ENCODE measurements at places on chromosomes 1 and 21.
A peak's percentile ranks its signal among the peaks of the same experiment; 100 is the strongest.

GRCh38 chr21:45747802-45748445 is 104.4 kb downstream of the PCBP3 start:
- DNase-seq, result peak; percentile 86

DNA sequence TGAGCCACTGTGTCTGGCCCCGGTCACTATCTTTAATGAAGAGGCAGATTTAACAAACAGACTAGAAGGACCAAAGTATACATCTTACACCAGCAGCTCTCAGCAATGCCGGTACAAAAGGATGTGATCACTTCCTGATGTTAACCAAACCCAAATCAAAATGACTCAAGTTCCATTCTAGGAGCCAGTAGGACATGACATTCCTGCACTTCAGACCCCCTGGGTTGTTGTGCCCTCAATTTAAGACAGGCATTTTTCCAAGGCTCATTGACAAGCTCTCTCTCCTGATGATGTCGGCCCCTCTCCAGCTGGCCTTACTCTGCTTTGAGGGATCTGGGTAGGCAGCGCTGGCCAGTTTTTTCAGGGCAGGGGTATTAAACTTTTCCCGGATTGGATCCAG is 35.1 kb downstream of the YARS1 start:
- no peak for DNase-seq

DNA sequence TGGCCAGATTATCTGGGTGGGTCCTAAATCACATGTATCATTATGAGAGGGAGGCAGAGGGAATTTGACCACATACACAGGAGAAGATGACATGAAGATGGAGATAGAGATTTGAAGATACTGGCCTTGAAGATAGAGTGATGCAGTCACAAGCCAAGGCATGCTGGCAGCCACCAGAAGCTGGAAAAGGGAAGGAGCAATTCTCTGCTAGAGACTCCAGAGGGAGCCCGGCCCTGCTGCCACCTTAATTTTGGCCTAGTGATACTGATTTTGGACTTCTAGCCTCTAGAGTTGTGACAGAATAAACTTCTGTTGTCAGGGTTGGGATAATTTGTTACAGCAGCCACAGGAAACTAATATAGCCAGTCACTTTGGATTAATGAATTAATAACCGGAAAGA is 2.2 kb upstream of the PRDM2 start:
- no peak for DNase-seq

DNA sequence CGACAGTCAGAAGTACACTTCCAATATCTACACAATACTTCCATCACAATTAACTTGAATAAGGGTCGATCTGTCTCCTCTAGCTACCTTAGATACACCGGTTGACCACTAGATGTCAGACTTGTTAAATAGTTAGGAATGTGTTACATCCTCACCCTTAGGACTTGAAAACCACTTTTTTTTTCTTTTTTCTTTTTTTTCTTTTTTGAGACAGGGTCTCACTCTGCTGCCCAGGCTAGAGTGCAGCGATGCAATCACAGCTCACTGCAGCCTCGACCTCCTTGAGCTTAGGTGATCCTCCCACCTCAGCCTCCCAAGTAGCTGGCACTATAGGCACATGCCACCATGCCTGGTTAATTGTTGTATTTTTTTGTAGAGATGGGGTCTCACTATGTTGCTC is 120.4 kb upstream of the GREM2 start:
- peak; percentile 86 for DNase-seq

DNA sequence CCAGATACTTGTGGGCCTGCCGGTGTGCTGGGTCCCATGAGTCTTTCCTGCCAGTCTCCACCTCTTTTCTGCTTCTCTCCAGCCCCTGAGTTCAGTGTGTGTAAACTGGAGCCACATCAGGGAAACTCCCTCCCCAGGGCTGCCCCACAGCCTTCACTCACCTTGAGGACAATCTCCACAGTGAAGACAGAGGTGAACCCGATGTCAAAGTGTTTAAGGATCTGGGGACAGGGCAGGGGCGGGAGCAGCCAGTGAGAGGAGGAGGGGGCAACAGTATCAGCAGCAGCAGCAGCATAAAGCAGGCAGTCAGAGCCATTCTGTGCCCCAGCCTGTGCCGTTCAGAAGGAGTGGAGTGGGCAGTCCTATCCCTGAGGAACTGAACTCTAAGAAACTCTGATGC is 43.2 kb downstream of the CACNA1S start:
- no peak for DNase-seq

- peak; percentile 66 for DNase-seq
Measured at GRCh38 chr1:180505732-180506335, 3.5 kb upstream of the ACBD6 start.

DNA sequence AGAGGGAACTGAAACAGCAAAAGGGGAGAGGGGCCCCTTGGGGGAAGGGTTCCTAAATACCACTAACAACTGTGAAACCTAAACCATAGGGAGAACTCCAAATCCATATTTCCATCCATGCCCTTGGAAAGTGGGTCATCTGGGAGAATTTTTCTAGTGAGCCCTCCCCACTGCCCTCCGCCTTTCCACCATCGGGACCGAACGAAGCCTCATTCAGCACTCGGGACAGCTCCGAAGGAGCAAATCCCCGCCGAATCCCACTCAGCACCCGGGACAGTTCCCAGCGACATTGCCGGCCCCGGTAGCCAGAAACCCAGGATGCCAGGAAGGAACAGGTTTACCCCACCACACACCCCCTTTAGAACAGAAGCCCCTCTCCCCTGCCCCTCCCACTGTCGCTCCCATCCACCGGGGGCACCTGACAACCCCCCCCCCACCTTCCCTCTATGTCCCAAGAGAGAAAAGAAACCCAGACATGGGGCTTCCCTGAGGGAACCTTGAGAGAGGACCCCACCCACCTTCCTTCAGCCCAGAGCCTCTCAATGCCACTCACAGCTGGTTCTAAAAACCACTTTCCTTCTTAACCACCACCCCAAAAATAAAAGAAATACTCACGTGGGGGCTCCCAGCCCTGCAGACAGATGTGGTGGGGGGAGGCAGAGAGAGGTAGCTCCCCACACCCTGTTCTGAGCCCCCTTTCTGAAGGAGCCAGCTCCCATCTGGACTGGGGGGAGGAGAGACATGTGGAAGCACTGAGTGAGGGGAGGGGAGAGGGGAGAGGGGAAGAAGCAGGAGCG is 4.5 kb downstream of the DLGAP3 start:
- peak; percentile 71 for DNase-seq

DNA sequence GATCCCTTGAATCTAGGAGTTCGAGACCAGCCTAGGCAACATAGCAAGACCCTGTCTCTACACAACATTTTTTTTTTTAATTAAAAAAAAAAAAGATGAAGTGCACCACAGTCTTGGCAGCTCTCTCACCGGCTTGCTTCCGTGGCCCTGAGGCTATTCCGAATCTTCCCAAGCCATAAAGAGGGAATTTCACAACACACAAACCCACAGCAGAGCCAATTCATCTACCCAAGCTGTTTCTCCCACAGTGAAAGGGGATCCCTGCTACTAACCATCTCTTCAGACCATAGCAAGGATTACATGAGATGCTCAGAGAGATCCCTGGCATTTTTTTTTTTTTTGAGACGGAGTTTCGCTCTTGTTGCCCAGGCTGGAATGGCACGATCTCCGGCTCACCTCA is 8.3 kb upstream of the CHD5 start:
- peak; percentile 79 for DNase-seq

GRCh38 chr1:55877437-55878232 is 662.5 kb upstream of the USP24 start:
- no peak for DNase-seq

GRCh38 chr1:172679000-172679772 is 20.3 kb downstream of the FASLG start:
- DNase-seq, result no peak

DNA sequence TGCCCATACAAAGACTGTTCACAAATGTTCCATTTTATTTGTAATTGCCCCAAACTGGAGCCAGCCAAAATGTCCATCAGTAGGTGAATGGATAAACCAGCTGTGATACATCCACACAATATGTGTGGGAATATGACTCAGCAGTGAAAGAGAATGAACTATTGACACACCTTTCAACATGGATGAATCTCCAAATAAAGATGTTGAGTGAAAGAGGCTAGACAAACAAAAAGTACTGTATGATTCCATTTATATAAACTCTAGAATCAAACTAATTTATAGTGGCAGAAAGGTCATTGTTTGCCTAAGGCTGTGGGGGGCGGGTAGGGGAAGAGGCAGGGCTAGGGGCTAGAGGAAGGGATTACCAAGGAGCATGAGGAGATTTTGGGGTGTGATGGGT is 4.5 kb downstream of the DHCR24 start:
- peak; percentile 48 for DNase-seq

DNA sequence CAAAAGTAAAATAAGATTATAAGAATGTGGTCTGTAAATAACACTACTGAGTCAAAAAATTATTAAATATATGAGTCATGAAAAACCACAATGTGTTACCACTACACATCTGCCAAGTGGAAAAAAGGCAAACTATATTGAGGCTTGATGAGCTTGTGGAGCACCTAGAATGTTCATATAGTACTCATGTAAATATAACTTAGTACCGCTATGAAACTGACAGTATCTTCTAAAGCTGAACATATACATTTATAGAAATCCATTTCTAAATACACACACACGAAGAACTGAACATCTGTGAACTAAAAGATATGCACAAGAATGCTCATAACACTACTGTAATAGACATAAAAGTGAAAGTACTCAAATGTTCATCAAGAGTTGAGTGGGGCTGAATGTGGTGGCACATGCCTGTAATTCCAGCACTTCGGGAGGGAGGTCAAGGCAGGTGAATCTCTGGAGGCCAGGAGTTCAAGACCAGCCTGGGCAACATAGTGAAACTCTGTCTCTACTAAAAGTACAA is 18.5 kb upstream of the GBP3 start:
- peak; percentile 60 for DNase-seq

DNA sequence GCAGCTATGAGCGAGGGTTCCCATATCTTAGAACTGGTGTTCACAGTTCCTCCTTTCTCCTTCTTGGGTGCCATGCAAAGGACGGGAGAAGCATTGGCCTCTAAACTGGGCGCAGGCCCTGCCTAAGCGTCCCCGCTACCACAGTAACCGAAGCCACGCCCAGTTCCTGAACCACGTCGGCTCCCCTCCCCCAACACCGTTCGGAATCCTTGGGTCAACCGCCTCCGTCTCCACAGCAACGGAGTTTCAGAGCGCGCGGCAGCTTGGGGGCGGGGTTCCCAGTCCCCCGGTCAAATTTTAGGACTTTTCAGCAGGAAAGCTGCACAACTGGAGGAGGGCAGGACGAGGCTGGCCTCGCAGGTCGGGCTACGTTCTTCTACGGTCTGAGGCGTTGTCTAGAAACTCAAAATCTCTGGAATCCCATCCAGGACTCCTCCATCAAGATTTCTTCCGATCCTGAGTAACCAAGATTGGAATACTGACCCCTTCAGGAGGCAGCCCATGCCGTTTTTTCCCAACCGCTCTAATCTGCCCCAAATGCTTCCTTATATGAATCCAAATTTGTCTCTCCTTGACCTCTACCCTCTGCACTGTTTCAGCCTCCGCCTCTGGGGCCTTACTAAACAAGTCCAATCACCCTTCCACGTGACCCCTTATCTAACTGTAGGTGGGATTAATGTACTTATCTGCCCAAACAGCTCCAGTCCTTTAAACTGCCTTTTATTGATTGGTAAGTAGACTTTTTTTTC is at the start of gene SPAG17:
SPAG17 (minus strand) TSS at position 145 of the 749 bp plus-strand sequence; CDS start at position 74, 71 bp downstream.
- DNase-seq, result no peak

DNA sequence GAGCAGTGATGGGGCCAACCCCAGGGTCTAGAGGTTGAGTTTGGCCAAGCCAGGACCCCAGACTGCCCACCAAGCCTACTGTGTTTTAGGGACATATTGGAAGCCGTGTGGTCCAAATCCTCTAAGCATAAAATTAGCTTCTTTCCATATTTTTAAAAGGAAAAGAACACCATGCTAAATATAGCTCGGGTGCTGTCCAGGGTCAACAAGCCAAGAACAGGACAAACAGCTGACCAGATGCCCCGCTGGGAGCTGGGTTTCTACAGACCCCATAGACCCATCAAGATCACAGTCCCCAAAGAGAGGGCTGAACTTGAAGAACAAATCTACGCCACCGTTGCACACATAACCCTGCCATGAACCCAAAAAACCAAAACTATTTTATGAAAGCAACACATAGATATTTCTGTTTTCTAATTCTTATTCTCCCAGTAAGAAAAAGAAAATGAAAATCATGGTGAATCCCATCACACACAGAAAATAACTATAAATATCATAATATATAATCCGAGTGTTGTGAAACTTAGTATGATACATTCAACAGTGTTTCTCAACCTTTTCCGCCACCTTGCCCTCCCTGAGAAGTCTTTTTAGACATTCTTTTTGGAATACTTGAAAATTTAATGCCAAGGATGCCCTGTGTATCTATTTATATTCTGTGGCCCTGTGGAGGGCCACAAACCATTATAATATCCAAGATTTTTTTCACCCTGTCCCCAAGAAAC is 36.2 kb upstream of the FHAD1 start:
- no peak for DNase-seq

DNA sequence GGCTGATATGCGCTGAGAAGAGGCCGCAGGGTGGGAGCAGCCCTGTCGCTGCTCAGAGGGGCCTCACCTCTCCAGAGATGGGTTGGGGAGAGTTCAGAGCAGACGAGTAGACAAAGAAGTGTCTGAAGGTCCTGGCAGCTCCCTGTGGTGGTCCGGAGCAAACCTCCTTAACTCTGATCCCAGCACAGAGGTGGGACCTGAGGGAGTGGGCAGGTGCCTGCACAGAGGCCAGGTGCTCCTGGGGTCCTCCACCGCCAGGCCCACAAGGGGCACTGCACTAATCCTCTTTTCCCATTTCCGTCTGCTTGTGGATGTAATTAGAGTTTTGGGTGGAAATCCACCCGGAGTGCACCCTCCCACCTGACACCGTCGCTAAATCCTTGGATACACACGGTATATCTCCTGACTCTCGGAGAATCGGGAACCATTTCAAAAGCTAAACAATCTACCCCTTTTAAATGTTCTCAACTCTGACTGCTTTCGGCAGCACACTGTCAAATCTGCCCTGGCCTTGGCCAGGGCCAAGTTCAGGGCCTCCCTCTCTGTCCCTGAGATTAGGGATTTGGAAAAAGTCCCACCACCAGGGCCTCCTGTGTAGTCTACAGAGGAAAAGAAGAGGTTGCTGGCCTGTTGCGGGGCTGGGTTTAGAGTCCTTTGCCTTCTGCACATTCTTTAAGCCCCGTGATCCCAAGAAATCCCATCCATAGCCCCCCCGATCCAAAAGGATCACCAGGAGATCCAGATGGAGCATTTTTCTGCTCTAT is 22.4 kb downstream of the CASZ1 start:
- no peak for DNase-seq

- DNase-seq, result no peak
Measured at GRCh38 chr1:45545553-45546310, 4.9 kb upstream of the AKR1A1 start.

DNA sequence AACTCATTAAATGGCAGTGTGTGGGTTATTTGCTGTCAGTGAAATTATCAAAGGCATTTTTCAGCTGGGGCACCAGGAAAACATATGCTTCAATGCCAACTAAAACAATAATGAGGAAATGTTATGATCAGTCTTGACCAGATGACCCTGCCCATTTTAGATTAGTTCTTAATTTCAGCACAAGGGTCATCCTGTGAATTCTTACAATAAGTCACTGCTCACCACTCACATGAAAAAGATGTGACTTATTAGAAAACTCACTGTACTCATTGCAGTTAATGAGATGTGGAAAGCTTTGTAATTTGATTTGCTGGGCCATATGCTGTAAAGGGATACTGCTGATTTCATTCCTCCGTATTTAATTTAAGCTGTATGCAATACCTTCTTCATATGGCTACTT is 178.5 kb upstream of the LMO4 start:
- no peak for DNase-seq

GRCh38 chr1:204683284-204684205 is 2.0 kb downstream of the LRRN2 start:
- DNase-seq, result no peak

GRCh38 chr1:205719015-205719414 is 31.0 kb downstream of the NUCKS1 start:
- no peak for DNase-seq

- DNase-seq, result no peak
Measured at GRCh38 chr21:18771845-18772380, 368.3 kb upstream of the TMPRSS15 start.

Measured in MCF 10A (cell line).